ENCODE measurements at places on chromosomes 16 and 17. TPM values are rescaled to one million over a fixed set of nuclear protein-coding genes. Genes with fewer than 3 reads are reported as not detected.

PNPO gene
- 59.6 TPM for total RNA-seq

XAF1 gene
- total RNA-seq, result 10.0 TPM

CACNG3 gene
- not detected for total RNA-seq

DNAH3 gene
- total RNA-seq, result not detected

KRT39 gene
- total RNA-seq, result 0.28 TPM

TEKT5 gene
- total RNA-seq, result not detected

HCRT gene
- not detected for total RNA-seq

ADGRG1 gene
- 4.5 TPM for total RNA-seq

MEOX1 gene
- total RNA-seq, result not detected

CTNS gene
- total RNA-seq, result 9.6 TPM

KRTAP9-4 gene
- total RNA-seq, result not detected

RPS6KB1 gene
- total RNA-seq, result 18.0 TPM

TEX19 gene
- not detected for total RNA-seq

ITGA2B gene
- total RNA-seq, result 0.56 TPM

KIF18B gene
- total RNA-seq, result 10.2 TPM

ZNF423 gene
- total RNA-seq, result 3.9 TPM

TBC1D28 gene
- not detected for total RNA-seq

ZSCAN10 gene
- total RNA-seq, result not detected

ABCC12 gene
- total RNA-seq, result 0.19 TPM

ABCC3 gene
- total RNA-seq, result 1.2 TPM

ABCC6 gene
- 0.19 TPM for total RNA-seq

SLC2A4 gene
- total RNA-seq, result under 0.01 TPM

NOB1 gene
- 12.7 TPM for total RNA-seq

C17orf67 gene
- total RNA-seq, result 1.4 TPM

CCT6B gene
- total RNA-seq, result 0.38 TPM

VPS35 gene
- total RNA-seq, result 144 TPM

WNT9B gene
- not detected for total RNA-seq

SDR42E1 gene
- under 0.01 TPM for total RNA-seq

ACSM3 gene
- 0.58 TPM for total RNA-seq

PDILT gene
- not detected for total RNA-seq

CFAP97D1 gene
- total RNA-seq, result under 0.01 TPM

RNU2-1 gene
- total RNA-seq, result not detected

TRIM72 gene
- not detected for total RNA-seq

TSNAXIP1 gene
- total RNA-seq, result 1.1 TPM

CA4 gene
- total RNA-seq, result not detected

DLX3 gene
- not detected for total RNA-seq

C16orf74 gene
- total RNA-seq, result 3.4 TPM
